Activated naive CD4-positive, alpha-beta T cell treated with anti-CD3 and anti-CD28 coated beads for 36 hours (primary cell): ENCODE measurements at places on chromosomes 11 and 22. TPM values are rescaled to one million over a fixed set of nuclear protein-coding genes. Genes with fewer than 3 reads are reported as not detected.

DNA sequence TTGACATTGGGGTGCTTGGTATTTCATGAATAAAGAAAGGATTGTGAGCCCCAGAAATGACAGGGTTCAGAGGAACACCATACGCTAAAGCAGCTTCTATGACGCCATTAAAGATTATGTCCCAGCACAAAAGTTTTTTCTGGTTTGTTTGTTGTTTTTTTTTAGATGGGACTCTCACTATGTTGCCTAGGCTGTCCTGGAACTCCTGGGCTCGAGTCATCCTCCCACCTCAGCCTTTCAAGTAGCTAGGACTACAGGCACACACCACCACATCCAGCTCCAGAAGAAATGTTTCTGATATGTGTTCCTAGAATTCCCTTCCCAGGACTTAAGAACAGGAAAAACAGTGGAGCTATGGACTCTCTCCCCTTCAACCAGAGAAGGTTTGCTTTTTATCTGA, 2.6 kb upstream of the RHOG start:
- no peak for DNase-seq

DNA sequence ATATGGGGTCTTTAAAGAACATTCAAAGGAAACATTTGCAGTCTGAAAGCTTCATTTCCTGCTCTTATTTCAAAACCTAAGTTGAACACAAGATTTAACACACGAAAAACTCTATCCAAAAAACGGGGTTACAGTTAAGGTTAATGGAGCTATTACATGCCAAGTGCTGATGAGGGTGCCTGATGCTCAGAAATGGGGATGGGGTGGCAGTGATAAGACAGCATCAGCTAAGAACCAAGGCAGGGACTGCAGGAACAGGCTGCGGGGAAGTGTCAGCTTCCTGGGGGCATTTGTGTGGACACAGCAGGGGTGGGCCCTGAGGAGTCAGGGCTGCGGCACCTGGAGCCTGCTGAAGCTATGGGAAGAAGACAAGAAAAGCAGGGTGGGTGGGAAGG, 12.2 kb downstream of the DGCR2 start:
- DNase-seq = no peak

RFPL3 gene
- not detected for total RNA-seq

DNA sequence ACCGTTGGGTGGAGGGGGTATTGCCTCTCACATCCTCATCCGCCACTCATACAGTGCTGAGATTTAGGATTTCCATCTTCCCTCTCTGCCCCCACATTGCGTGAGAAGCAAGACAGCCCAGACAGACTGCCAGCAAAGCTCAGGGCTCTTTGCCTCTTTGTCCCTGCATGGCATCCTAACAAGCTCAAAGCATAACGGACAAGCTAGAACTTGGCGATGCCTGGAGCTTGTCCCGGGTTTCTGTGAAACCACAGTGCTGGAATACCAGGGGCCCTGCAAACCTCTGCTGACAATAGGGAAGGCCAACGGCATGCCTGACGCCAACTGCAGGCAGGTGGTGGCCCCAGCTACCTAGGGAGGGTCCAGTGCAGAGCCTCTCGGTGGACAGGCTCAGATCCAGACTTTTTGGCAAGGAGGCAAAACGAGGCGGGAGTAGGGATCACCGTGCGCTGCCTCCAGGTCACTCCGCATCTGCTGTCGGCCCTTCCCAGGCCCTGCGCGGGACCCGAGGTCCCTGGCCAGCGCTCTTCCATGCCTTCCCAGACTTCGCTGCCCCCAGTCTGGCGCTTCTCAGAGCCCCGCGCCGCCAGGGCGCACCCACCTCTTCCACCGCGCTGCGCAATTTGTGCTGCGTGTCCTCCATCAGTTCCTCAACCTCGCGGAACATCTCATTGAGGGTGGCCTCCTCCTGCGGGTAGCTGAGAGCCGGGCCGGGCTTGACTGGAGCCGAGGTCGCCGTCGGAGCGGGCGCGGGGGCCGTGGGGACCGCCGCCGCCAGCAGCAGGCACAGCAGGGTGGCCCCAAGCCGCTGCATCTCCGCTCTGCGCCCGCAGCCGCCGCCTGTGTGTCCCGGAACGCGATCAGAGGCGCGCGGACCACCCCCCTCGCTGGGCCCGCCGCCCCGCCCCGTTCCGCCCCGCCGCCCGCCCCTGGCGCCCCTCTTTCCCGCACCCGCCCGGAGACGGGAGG, at the start of gene DKK3:
Gene DKK3 (minus strand): TSS at position 858 of the 969 bp plus-strand sequence. CDS start 44 bp downstream, at position 814.
- DNase-seq = no peak

DNA sequence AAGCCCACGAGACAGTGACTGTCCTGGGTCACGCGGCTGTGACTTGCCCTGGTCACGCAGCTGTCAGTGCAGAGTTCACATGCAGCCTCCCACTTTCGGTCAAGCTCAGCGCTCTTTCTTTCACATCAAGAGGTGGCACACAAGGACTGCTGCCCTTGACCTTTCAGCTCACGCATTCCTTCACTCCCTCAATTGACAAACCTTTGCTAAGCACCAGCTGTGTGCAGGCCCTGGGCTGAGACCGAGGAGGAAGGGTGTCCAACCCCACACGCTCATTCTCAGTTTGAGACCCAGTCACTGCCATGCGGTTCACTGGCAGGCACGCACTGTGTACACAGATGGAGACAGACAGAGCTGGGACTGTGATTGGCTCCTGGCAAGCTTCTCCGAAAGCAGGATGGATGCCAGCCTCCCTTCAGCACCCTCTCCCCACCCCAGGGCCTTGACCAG, 70.3 kb downstream of the SCUBE1 start:
- DNase-seq = no peak
